Left kidney (tissue), 8 donors: ENCODE measurements at places on chromosomes 2 and 18.

GRCh38 chr2:127810156-127810618 is 784 bp downstream of the WDR33 start:
- no peak for DNase-seq

- peak; percentile 35 for DNase-seq
These were observed 41.3 kb downstream of the PSMG2 start for GRCh38 chr18:12744103-12744502.

- DNase-seq, result no peak
These were observed 89.3 kb upstream of the OTOS start for GRCh38 chr2:240229603-240230235.

DNA sequence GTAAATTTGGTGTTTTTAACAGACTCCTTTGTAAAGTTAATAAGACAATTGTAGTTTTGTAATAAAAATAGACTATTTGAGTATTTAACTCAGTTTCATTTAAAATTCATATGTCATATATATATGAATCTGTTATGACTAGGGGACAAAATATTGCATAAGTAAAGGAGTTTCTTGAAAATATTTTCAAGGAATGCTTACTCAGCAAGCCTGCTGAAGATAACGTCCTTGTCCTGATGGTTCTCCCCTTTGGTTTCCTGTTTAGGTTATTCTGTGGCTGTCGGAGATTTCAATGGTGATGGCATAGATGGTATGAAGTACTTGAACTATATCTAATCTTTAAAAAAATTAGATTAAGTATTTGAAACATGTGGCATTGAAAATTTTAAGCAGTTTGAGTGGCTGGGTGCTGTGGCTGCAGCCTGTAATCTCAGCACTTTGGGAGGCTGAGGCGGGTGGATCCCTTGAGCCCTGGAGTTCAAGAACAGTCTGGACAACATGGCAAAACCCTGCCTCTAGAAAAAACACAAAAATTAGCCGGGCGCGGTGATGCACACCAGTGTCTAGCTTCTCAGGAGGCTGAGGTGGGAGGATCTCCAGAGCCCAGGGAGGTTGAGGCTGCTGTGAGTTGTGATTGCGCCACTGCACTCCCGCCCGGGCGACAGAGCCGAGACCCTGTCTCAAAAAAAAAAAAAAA is 47.1 kb downstream of the ITGAV start:
- DNase-seq, result no peak

DNA sequence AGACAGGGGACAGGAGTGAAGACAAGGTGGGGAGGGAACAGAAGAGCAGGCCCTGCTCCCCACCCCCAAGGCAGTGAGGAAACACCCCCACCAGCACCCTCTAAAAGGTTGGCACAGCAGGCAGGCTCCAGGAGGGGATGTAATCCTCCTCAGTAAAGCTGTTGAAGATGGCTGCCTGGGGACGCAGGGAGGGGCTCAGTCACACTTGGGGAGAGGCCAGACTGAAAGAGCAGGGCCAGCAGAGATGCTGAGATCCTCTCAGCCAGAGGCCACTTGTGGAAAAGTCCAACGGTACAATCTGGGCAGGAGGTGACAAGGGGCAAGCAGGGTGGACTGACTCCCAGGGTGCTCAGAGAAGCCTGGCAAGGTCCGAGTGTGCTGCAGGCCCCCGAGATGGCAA is 154.8 kb upstream of the ID2 start:
- no peak for DNase-seq

DNA sequence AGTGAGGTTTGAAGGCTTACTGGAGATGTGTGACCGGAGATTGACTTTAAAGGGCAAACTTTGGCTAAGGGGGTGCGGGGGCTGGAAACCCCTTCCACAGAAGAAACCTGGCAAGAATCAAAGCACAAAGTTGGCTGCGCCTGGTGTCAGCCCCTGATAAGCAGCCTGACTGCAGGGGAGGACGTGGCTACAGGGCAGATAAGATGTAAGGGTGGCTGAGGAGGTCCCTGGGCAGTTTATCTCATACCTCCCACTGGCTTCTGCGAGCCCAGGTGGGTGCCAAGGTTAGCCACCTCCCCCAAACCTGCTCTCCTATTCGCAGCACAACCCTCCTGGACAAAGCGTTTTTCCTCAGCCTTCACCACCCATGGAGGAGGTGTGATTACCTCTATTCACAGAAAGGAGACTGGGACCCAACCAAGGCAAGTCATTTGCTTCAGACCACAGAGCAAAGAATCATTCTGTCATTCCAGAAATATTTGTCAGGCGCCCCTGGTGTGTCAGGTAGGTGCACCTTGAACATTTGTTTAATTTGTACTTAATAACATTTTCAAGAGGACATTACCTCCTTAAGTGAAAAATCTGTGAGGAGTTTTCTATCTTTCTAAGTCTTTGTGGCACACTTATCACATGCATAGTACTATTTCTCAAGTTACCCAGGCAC is 73.1 kb upstream of the IL1R1 start:
- no peak for DNase-seq

GRCh38 chr2:88080545-88080944 is 12.9 kb downstream of the SMYD1 start:
- DNase-seq, result no peak

GRCh38 chr2:107018366-107018765 is 132.4 kb upstream of the ST6GAL2 start:
- DNase-seq, result no peak

GRCh38 chr2:223093436-223094241 is 41.6 kb downstream of the KCNE4 start:
- DNase-seq, result no peak

- DNase-seq, result no peak
These were observed 154.7 kb downstream of the EML6 start for GRCh38 chr2:54878182-54878581.

GRCh38 chr2:74383254-74383653 is 3.1 kb upstream of the DCTN1 start:
- DNase-seq, result no peak

GRCh38 chr2:136305517-136306192 is 187.7 kb upstream of the CXCR4 start:
- DNase-seq, result no peak

GRCh38 chr2:162967147-162967546 is 128.6 kb upstream of the KCNH7 start:
- DNase-seq, result no peak

- DNase-seq, result no peak
These were observed 218.7 kb upstream of the SMAD2 start for GRCh38 chr18:48149020-48149685.

DNA sequence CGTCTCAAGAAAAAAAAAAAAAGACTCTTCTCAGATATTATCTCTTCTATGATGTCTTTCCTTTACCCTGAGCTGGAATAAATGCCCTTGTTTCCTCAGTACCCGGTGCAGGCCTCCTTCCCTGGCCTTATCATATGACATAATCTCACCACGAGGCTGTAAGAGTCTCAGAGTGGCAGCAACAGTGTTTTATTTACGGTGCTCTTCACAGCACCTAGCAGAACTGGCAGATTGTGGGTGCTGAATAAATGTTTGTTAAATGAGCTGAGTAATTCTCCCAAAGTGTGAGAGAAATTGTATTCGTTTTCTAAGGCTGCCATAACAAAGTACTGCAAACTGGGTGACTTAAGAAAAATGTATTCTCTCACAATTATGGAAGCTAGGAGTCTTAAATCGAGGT is 82.8 kb upstream of the CD28 start:
- no peak for DNase-seq

DNA sequence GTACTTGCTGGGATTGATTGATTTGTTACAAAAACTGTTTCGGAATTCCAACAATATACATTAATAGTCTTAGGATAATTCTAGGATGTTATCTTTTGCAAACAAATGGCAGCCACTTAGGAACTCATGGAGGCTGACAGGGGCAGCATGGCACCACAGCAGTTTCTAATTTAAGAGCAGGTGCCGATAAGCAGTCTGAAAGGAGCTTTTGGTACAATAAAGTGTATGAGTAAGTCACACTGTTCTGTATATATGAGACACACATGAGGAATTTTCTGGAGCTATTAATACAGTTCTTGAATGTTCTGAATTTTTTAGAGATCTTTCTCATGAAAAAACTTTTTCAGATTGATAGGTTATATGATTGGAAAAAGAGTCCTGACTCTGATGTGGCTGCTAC is 52.2 kb downstream of the EIF5B start:
- no peak for DNase-seq

DNA sequence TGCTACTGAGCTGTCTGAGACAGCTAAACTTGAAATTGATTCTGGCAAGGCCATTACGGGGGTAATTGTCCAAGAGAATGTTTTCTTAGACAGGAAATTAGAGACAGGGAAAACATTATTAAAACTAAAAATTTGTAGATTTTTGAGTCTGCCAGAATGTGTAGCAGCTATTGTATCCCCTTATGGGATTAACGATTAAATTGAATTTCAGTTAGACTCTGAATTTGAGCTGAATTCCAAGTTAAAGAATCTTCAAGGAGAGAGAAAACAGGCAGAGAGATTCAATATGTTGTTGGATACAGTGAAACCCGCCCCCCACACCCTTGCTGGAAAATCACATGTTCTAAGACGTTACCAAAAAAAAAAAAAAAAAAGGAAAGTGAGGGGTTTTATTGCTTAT is 32.7 kb upstream of the CCDC68 start:
- DNase-seq, result no peak

DNA sequence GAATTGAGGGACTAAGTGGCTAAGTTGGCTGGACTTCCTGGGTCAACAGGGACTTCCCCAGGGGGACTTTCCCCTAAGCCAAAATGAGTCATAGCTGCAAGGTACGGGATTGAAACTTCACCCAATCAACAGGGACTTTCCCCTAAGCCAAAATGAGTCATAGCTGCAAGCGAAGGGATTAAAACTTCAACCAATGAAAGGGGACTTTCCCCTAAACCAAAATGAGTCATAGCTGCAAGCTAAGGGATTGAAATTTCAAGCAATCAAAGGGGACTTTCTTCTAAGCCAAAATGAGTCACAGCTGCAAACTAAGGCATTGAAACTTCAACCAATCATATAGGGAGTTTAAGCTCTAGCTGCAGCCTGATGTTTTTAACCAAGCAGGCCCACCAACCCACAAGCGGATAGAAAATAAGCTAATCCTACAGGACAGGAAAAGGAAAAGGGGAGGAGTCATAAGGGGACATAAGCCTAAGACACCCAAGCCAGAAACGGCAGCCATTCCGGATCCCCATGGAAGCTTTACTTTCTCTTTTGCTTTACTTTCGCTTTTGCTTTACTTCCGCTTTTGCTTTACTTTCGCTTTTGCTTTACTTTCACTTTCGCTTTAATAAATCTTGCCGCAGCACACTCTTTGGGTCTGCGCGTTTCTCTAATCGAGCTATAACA is 1375.4 kb upstream of the CELF4 start:
- peak; percentile 4 for DNase-seq

DNA sequence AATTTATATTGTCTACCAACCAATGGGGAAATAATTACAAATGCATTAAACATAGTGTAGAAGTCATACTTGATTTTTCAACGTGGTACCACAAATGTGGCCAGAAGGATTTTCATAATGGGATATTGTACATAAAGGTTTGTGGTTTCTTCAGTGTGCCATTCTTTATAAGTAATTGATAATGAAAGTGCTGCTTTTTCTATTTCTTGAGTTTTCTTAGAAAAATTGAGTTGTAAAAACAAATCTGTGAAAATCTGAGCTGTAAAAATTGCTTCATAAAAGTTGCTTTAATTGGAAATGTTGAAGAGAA is 103.6 kb downstream of the KYNU start:
- no peak for DNase-seq

DNA sequence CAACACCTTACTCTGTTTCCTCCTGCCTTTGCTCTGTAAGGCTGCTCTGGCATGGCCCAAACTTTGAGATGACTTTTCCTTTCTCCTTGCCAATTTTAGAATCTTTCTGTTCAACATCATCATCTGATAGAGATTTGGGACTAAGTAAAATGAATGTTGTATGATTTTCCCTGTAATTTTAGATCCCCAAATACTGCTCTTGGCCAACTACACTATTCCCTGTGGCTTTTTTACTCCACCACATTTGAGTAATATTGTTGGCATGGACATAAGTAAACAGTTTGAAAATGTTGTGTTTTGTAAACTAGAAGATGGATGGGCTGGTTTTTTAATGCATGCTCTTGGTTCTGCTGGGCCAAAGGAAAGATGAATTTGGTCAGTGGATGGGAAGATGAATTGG is 12.1 kb downstream of the LTBP1 start:
- DNase-seq, result no peak

GRCh38 chr2:121567452-121567851 is 36.8 kb downstream of the RNU4ATAC start:
- DNase-seq, result no peak

- no peak for DNase-seq
These were observed 33.1 kb downstream of the NGEF start for GRCh38 chr2:232979871-232980461.

DNA sequence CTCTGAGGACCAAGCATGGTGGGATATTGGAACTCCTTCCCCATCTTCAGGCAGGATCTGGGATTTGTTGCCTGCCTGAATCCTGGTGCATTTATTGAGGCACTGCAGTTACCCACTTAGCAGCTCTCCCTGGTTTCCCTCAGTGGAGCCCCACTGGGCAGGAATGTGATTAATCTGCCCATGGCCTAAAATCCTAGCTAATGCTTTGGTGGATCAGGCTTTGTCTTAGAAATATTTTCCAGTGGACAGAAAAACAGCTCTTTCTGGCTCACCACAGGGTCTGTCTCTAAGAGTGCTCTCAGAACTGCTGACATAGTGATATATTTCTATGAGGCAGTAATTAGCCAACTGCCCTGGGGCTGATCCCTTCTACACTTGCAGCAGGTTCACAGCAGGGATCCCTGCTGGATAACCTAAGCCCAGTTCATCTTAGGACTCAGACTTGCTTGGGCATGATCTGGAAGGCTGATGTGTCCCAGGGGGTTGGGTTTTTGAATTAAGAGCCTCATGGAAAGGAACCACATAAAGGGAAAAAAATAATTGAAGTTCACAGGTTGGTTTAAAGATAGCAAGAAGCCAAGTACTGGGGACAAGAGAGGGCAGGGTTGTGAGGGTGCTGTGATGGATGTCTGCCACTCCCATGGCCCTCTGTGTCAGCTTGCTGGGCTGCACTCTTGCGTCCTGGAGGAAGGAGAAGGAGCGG is 44.3 kb upstream of the ZDBF2 start:
- DNase-seq, result no peak

DNA sequence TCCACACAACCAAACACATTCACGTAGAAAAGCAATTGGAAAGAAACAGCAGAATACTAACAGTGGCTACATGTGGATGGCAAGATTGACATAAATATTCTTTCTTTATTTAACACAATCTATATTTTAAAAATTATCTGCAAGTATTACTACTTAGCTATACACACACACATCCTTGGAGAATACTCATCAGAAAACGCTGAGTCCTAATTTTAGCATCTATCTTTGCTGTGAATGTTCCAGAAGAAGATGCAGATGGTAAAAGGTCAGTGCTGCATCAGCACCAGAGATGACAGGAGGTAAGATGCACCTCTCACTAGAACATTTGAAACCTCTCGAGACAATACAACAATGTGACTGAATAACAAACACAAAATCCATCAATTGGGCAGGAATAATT is 148.5 kb downstream of the L3MBTL4 start:
- no peak for DNase-seq

- no peak for DNase-seq
These were observed 2.5 kb downstream of the DLX1 start for GRCh38 chr2:172087780-172088244.

DNA sequence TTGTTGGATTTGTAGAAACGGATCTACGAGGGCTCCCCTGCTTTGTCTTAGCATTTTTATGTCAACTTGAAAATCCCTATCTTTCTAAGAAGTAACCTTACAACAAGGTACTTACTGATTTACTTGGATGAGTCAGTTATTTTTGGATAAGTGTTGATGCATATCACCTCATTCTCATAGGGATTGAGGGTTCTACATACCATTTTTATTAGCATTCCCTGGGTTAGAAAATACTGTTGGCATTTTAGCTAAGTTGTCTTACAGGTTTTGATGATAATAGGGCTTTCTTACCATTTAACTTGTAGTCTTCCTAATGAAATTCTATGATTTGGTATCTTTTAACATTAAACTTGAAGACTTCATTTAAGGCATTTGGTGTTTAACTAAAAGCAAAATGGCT is 125.2 kb downstream of the UBE2E3 start:
- DNase-seq, result no peak
